NCI-H2107 (cell line): ENCODE measurements at places on chromosomes 16 and 17.

GRCh38 chr16:57725554-57725953, 10.0 kb upstream of the KATNB1 start:
- DNase-seq = no peak

GRCh38 chr16:22284637-22285036, 12.6 kb upstream of the POLR3E start:
- no peak for DNase-seq

DNA sequence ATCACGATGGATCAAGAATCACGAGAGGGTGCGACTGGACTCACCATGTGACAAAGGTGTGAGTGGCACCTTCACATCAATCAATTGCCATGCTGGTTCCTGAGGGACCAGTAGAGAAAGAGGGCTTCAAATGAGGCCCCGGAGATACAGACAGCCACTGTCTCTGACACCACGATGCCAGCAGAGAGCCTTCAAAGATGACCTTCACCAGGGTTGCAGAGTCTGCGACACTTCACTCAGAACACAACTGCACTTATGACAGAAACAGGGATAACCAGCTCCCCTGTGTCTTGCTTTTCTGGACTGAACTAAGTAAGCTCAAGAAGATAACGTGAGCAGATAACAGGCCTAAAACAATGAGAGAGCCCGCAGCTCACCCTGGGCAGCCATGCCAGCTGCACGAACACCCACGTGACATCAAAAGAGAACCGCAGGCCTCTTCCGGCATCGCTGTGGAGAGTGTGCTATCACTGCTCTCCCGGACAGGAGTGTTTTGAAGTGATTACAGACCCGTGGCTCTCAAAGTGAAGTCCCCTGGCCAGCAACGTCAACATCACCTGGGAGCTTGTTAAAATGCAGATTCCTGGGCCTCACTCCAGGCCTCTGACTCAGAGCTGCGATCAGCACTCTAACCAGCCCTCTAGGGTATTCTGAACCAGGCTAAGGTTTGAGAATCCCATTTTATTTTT, 36.4 kb downstream of the KLHDC4 start:
- DNase-seq = no peak

DNA sequence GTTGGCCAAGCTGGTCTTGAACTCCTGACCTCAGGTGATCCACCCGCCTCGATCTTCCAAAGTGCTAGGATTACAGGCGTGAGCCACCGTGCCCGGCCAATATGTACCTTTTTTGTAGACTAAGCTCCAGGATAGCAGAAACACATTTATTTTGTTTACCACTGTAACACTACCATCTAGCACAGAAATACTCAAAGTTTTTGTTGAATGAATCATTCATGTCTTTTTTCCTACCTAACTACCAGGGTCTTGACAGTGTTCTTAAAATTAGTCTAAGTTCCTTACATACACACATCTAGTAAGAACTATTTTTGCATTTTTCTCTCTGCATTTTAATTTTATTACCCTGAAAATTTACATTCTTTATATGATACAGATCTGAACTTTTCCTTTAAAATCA, 44.4 kb downstream of the AKAP10 start:
- DNase-seq = no peak

- DNase-seq = no peak
Measured at GRCh38 chr17:69061721-69062556, 1.2 kb upstream of the ABCA9 start.

DNA sequence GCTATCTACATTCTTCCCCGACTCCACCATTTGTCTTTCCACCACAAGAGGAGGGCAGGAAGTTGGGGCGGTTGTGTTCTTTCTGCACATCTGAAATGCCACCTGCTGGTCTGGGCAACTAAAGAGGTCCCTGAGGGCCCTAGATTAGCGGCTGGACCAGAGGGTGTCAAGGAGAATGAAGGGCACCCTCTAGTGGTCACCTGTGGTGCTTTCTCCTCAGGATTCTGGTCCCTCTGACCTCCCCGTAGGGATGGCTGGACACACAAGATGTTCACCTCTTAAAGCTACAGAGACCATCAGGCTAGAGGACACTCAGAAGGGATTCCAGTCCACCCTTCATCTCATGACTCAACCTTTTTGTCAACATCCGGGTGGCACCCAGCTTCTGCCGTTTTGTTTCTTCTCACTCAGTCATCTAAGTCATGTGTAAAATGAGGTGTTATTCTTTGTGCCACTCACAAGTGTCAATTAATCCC, 2.9 kb upstream of the SCIMP start:
- DNase-seq = no peak

GRCh38 chr16:70563636-70564035, 40.0 kb downstream of the SF3B3 start:
- DNase-seq = no peak

DNA sequence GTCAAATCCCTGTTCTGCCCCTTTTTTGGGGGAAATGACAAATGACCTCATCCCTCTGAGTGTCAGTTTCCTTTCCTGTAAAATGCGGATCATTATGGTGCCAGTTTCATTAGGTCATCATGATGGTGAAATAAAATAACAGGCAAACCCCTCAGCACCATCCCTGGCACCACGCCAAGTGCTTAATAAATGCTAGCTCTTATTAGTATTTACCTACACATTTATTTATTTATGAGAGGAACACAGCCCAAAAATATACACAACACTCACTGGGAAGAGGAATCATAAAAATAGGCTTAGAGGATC, 28.6 kb upstream of the GPRC5B start:
- DNase-seq = no peak

DNA sequence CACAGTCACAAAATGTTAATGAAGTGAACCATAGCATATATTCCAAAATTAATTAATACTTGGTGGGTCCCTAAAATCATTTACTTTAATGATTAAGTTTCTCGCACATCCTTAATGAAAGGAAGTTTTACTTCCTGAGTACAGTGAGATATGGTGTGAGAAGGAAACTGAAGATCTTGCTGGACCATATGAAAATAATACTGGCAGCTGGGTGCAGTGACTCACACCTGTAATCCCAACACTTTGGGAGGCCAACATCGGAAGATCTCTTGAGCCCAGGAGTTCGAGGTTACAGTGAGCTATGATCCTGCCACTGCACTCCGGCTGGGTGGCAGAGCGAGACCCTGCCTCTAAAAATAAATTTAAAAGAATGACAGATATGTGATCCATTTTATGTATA, 62.5 kb downstream of the ABCA8 start:
- no peak for DNase-seq

- DNase-seq = no peak
Measured at GRCh38 chr16:28082624-28083023, 19.1 kb upstream of the GSG1L start.

- no peak for DNase-seq
Measured at GRCh38 chr17:50051082-50051576, 4.8 kb upstream of the ITGA3 start.

- DNase-seq = no peak
Measured at GRCh38 chr16:74901606-74902005, 83.3 kb downstream of the WDR59 start.

DNA sequence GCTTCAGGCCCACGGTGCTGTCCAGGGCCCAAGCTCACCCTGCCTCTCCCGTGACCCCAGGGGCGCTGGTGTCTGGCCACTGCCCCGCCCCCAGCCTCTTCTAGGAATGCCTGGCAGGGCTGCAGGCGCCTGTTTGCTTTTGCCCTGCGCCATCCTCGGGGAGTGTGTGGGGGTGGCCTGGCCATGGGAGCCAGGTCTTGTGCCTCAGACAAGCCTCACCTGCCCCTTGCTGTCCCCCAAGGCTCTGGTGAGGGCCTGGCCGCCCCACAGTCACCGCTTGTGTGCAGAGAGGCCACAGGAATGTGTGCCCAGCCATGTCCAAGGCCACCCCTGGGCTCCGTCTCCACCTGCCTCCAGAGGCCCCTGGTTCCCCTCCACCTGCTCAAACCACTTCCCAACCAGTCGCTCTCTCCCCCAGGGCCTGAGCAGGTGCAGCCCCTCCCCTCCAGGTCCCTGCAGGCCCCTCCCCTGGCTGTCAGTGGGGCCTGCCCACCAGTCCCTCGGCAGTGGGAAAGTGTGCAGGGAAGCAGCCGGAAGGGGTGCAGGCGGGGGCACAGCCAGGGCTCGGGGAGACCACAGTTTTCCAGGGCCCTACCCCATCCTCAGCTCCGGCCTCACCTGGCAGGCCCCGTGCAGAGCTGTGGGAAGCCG, 841 bp upstream of the IGFALS start:
- DNase-seq = peak; percentile 27

DNA sequence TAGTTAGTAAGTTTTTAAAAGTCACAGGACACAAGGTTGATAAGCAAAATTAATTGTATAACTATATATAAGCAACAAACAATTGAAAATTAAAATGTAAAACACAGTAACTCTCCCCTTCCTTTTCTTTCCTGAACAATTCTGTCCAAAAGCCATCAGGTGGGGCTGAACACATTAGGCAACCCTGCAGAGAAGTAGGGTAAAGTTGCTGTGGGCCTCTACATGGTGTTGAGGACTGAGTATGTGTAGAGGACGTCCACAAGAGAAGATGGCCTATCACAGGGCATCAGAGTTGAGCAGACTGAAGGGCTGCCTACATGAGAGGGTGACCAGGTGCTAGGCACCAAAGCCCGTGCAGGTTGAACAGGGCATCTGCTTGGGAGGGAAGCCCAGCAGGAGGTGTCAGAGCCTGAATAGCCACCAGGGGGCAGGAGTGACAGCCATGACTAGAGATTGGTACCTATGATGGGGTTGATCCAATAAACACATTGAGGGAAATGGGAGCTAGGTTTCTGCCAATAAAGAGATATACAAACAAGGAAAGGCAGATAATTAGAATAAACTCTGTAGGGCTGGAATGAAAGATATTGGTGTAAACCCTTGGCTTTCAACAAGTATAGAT, 415.1 kb downstream of the NPIPA8 start:
- no peak for DNase-seq

DNA sequence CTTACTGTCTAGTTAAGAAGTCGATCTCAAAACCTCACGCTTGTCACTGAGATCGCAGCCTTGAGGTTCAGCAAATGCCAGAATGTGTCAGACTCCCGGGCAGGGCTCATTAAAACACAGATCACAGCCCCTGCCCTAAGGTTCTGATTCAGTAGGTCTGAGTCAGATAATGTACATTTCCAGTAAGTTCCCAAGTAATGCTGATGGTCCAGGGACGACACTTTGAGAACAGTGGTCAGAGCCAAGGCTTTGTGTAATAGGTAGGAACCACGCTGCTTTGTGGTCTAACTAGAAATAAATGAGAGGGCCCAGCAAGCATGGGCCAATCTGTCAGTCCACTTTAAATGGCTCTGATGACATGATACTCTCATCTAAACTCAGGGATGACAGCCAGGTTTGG, 228.6 kb downstream of the ZFHX3 start:
- no peak for DNase-seq

DNA sequence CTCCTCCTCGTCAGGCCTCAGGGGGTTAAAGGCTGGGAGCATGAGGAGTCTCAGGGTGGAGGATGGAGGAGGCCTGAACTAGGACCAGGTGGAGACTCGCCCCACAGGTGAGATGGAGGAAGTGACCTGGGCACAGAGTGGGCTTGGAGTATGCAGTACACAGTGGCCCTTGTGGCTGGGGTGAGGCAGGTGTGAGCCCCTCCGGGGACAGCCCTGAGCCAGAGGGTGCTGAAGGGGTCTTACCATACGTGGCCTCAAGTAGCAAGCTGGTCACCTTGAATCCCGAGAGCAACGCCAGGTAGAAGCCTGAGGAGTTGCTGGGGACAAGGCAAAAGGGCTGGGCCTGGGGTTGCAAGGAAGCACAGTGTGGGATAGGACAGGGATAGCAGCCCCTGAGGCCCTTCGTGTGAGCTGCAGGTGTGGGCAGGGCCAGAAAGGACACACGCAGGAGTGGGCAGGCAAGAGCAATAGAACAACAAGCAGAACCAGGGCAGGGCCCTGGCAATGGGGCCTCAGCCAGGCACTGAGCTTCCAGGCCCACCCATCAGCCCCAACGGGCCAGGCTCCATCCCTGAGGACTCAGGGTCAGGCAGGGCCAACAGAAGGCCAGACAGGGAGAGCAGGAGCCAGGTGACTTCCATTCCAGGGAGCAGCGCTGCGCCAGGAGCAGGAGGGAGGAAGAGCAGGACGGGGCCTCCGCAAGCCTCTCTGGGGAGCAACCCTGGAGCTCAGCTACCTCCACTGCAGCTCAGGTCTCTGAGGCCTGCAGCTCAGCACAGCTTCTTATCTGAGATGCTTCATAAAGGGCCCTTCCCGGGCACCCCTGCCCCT, 64.2 kb upstream of the TNRC6C start:
- no peak for DNase-seq

GRCh38 chr16:86566601-86566965, at the start of gene FOXC2:
TSS of gene FOXC2 (plus strand) at chr16:86566829. CDS start at chr16:86567336, 507 bp downstream.
- no peak for DNase-seq

DNA sequence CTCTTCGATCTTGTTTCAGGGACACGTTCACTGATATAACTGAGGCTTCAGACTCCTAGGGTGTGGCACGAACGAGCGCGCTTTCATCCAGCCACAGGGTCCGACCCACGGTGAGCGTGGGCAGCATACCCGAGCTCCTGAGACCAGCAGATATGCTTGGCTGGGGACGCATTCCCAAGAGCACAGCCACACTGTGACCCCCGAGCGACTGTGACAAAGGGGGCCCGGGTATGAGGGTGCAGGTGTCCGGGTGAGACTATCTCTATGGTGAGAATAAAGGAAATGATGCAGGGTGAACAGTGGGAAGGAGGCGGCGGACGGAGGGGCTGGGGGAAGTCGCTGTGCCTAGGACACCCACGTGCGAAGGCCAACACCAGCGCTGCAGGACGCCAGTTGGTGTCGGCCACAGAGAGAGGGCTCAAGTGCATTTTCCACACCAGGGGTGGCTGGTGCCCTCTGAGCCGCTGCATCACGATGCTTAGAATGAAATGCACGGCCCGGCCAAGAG, 17.6 kb downstream of the RPH3AL start:
- no peak for DNase-seq

GRCh38 chr17:48550502-48551213, 5.7 kb upstream of the HOXB2 start:
- DNase-seq = no peak

- DNase-seq = no peak
Measured at GRCh38 chr17:53719229-53719628, 103.5 kb upstream of the KIF2B start.

GRCh38 chr17:69870091-69870530, 204.9 kb upstream of the KCNJ16 start:
- no peak for DNase-seq

- DNase-seq = no peak
Measured at GRCh38 chr16:56549744-56550385, 15.0 kb upstream of the MT4 start.

DNA sequence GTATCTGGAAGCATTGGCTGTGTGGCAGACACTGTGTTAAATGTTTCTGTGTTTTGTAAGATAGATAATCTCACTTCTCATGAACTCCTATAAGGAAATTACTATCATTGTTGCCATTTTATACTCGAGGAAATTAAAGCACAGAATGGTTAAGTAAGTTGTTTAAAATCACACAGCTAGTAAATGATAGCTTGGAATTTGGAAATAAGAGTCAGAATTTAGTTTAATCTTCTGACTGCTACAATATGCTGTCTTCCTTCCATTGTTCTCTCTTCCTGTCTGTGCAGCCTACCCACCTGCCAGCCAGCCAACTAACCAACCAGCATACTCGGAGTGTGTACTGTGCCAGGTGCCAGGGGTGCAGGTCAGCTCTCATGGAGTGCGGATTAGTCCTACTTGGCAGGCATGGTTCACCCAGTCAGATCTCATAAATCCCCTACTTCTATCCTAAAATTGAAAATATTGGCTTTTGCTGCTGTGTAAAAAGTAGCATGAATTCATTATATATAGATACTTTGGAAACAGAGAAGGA, 79.9 kb upstream of the LGALS9 start:
- no peak for DNase-seq

- no peak for DNase-seq
Measured at GRCh38 chr17:62064791-62065563, at the start of gene MED13. TSS of gene MED13 (minus strand) at chr17:62065278. CDS start at chr17:62065205, 73 bp downstream.
